ENCODE measurements at places on chromosomes 1 and 21.

GRCh38 chr1:154416471-154417337, 11.6 kb downstream of the IL6R start:
- no peak for DNase-seq

GRCh38 chr1:87196110-87196827, 132.4 kb upstream of the LMO4 start:
- DNase-seq: no peak

DNA sequence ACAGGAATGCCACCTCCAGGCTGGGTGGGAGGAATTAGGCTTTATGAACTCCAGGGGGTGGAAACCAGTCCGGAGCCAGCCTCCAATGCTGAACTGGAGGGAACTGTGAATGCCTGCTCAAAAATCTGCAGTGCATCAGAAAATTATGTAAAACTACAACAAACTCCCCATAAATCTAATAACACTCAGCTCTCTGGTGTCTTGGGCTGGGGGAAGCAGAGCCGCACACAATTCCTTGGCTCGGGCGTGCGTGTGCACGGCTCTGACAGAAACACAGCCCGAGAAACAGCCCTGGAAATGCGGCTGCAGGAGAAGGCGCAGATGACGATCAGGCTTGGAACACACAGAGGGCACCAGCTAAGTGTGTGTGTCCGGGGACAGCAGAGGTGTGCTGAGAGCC, 127.6 kb upstream of the VAMP3 start:
- no peak for DNase-seq

DNA sequence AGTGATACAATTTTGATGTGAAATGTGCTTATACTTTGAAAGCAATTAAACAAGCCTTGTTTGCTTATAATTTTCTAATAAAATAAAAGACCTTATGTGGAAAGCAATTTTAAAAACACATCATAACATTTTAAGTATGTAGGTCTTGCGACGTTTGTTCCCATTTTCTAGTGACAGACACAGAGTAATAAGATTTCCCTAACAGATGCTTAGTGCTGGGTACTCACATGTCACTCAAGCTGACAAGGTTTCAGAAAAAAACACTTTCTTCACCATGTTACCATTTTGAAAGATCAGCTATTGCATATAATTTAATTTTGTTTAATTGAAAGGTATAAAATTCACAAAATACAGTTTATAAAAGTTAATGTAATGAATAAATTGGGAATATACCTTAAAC, 14.1 kb upstream of the ZRANB2 start:
- no peak for DNase-seq

- no peak for DNase-seq
Measured at GRCh38 chr1:5619469-5619868, 372.8 kb downstream of the NPHP4 start.

GRCh38 chr1:63887809-63888208, 114.0 kb downstream of the ROR1 start:
- DNase-seq: no peak

DNA sequence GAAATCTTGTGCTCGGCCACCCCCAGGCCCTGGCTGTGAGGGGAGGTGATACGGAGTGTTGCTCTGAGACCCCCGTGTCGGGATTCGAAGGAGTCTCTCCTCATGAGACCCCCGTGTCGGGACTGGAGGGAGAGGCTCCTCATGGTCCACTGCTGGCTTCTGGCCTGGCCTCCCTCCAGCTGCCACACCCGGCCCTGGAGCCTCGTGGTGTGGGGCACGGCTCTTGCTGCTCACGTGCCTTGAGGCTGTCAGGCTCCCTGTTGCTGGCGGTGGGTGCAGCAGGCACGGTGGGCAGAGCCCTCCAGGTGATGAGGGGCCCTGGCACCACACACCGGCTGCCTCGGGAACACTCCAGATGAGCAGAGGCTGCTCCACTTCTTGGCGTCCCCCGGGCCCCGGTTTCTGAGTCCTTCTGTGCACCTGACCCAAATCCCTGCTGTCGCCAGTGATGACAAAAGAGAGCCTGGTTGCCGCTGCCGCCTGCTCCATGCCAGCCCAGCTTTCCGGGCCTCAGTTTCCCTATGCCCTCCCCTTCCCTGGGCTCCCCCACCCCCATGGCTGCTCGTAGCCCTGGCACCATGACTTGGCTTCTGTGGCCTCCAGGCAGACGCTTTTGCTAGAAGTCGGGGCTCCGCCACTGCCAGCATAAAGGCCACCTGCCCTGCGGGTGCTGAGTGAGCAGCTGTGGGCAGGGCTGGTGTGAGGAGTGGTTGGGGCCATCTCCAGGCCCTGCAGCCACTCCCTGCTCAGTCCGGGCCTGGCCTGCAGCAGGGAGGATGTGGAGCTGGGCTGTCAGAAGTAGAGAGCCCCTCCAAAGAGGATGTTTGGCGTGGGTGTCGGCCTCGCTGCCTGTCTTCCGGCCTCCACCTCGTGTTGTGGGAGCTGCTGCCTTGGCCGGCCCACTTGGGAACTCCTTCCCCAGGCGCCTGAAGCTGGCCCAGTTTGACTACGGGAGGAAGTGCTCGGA, 11.8 kb downstream of the TMEM240 start:
- no peak for DNase-seq

GRCh38 chr1:160492617-160493016, 30.4 kb downstream of the SLAMF6 start:
- DNase-seq: no peak

DNA sequence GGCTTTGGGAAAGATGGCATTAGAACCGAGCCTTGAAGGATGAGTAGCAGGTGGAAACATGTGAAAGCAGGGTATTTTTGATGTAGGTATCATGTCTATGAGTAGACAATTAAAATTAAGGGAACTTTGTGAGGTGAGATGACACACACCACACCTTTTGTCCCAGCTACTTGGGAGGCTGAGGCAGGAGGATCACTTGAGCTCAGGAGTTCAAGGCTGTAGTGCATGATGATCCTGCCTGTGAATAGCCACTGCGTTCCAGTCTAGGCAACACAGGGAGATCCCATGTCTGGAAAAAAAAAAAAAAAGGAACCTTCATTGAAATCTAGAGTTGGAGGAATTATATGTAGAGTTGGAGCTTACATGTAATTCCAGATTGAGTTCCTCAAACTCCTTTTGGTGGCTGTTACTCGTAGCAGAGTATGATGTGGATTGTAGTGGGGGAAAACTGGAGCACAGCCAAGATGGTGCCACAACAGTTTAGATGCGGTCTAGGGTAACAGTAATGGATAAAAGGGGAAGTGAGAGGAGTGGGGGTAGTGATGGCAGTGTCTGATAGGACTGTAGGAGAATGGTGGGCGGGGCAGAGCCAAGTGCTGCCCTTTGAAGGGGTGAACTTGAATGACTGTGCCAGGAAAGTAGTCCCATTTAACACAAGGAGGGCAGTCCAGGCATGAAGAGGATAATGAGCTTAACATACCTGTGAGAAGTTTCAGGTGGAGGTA, 17.4 kb downstream of the AK4 start:
- DNase-seq: no peak

- DNase-seq: no peak
Measured at GRCh38 chr1:61446531-61446991, 278.4 kb downstream of the TM2D1 start.

DNA sequence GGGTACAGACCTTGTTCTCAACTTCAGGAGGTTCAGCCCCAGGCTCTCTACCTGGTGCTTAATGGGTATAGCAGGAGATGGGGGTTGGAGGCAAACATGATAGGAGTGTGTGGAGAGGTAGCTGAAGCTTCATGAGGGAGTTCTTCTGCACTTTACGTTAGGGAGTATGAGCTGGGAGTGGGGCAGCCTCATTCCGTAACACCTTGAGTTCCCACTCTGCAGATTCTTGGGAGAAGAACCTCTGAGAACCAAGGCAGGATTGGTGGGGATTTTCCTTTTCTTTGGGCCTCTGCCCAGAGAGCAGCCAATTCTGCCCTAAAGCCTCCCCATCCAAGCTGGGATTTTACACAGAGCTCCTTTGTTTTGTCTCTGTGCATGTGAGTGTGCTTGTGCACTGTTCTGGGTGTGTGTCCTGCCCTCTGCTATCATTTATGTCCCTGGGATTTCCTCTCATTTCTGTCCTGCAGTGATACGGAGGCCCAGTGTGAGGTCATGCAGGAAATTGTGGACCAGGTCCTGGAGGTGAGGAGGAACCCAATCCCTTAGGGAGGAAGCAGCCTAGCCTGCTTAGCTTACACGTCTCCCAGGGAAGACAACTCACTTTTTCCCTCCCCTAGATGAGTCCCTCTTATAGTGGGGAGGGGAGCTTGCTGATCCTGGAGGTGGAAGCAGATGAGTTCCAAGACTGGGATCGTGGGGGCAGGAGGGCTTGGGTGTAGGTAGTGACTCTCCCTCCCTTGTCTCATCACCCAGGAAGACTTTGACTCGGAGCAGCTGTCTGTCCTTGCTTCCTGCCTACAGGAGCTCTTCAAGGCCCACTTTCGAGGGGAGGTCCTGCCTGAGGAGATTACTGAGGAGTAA, 11.6 kb upstream of the SLC27A3 start:
- no peak for DNase-seq

DNA sequence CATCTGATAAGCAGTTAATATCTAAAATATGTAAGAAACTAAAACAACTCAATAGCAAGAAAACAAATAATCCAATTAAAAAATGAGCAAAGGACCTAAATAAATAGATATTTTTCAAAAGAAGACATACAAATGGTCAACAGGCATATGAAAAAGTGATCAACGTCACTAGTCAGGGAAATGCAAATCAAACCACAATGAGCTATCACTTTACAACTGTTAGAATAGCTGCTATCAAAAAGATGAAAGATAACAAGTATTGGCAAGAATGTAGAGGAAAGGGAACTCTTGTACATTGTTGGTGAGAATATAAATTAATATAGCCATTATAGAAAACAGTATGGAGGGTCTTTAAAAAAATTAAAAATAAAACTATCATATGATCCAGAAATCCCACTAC, 40.7 kb upstream of the NEK7 start:
- no peak for DNase-seq

DNA sequence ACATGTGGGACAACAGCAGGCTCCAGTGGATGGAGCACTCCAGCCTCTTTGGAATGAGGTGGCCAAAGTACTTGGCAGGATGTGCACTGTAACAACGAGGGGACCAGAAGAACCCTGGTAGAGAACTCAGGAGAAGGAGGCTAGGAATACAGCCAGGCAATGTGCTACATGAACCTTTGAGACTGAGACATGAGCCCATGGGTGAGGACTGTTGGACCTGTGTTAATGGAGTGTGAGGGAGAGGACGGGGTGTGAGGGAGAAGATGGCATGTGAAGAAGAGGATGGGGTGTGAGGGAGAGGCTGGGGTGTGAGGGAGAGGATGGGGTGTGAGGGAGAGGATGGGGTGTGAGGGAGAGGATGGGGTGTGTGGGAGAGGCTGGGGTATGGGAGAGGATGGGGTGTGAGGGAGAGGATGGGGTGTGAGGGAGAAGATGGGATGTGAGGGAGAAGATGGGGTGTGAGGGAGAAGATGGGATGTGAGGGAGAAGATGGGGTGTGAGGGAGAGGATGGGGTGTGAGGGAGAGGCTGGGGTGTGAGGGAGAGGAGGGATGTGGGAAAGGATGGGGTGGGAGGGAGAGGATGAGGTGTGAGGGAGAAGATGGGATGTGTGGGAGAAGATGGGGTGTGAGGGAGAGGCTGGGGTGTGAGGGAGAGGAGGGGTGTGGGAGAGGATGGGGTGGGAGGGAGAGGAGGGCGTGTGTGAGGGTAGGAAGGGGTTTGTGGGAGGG, 62.3 kb upstream of the ARTN start:
- no peak for DNase-seq

DNA sequence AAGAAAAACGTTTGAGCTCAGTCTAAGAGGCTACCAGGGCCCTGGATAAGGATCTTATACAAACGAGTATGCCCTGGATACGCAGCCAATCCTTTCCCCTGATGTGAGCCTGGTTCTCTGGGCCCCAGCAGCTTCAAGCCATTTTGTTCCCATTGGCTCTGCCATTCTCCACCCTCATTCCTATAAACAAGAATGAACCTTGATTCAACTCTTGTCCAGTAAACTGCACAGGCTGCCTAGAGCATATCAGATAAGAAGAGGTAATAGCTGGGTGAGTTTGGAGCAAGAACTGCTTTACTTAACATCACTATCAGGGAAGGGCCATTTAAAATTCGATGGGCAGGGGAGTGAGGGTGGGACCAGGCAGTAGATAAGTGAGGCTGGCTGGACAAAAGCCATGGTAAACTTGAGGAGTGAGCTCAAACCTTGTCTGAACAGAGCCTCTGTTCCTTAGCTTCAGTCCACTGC, 11.3 kb downstream of the BTG2 start:
- no peak for DNase-seq

- no peak for DNase-seq
Measured at GRCh38 chr1:29625084-29625420, 388.7 kb downstream of the PTPRU start.

GRCh38 chr1:83818916-83819315, 180.0 kb downstream of the TTLL7 start:
- no peak for DNase-seq

- no peak for DNase-seq
Measured at GRCh38 chr1:244791061-244791460, 44.4 kb upstream of the COX20 start.

- DNase-seq: no peak
Measured at GRCh38 chr1:22323141-22323845, 128.4 kb upstream of the ZBTB40 start.

DNA sequence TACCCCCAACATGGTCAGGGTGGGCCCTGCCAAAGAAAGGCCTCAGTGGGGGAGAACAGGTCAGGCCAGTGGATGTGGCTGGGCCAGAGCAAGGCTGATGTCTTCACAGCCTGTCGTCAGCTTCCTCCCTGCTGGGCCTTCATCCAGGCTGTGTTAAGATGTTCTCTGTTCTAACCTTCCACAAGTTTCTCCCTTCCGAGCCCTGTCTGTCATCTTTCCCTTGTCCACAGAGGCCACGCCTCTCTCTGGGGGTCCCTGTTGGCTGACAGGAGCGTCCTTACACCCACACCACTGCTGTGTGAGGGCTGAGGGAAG, 36.2 kb downstream of the SIM2 start:
- DNase-seq: no peak

DNA sequence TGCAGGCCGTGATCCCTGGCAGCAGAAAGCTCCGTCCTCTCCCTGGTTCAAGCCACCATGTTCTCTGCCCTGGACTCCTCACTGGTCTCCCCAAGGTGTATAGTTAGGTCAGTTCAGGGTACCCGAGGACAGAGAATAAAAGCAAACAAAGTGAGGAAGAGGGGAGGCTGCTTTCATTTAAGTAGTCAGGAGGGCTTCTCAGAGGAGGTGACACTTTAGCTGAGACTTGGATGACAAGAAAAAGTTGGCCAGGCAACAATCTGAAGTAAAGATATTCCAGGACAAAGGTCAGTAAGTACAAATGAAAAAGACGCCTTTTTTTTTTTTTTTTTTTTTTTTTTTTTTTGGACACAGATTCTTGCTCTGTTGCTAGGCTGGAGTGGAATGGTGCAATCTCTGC, 257.8 kb upstream of the TMEM51 start:
- no peak for DNase-seq

- no peak for DNase-seq
Measured at GRCh38 chr1:190154744-190155143, 322.9 kb downstream of the BRINP3 start.

DNA sequence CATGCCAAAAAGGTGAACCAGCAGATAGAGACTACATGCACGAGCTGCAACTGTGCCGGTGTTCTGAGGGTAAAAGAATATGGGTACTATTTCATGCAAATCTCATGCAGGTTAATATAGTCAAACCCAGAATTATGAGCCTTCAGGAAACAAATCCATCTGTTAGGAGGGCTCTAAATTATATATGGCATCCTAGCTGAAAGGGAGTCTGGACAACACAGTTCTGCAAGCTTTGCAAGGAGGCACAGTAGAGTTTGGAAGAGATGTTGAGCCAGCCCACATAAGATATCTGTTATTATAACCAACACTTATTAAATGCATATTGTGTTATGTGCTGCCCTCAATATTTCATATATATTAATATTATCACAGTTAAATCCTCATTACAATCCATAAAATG, 50.5 kb upstream of the PALMD start:
- no peak for DNase-seq

- DNase-seq: no peak
Measured at GRCh38 chr1:172421974-172422604, 1.6 kb downstream of the C1orf105 start.
